ENCODE measurements at places on chromosomes 13 and 19. TPM values are rescaled to one million over a fixed set of nuclear protein-coding genes. Genes with fewer than 3 reads are reported as not detected.

GRIK5 gene
- 42.5 TPM for total RNA-seq

PEX11G gene
- total RNA-seq: 2.2 TPM

DNA sequence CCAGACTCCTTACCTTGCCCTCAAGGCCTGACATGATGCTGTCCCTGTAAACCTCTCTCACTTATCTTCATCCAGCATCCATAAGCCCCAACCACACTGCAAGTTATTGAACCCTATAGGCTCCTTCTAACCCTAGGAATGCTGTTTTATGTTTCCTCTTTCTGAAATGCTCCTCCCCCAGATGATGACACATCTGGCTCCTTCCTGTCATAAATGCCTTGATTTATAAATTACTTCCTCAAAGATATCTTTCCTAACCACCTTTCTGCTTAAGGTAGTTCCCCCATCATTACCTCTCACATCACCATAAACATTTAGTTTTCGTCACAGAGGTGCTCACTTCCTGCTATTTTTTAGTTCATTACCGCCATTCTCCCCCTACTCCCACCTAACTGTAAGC lies 12.3 kb downstream of the RUBCNL start:
- no peaks in the 10 kb centered on the region for H3K27me3 ChIP-seq
- no peak overlapping the region for H3K4me3 ChIP-seq
- H3K36me3 ChIP-seq: no peaks in the 10 kb centered on the region
- no peak for DNase-seq
- H3K27ac ChIP-seq: no peak overlapping the region

GRCh38 chr13:99439048-99439447 lies 62.2 kb upstream of the TM9SF2 start:
- no peaks in the 10 kb centered on the region for H3K27me3 ChIP-seq
- H3K27ac ChIP-seq: no peak overlapping the region
- H3K36me3 ChIP-seq: no peaks in the 10 kb centered on the region
- H3K4me3 ChIP-seq: no peak overlapping the region

DNA sequence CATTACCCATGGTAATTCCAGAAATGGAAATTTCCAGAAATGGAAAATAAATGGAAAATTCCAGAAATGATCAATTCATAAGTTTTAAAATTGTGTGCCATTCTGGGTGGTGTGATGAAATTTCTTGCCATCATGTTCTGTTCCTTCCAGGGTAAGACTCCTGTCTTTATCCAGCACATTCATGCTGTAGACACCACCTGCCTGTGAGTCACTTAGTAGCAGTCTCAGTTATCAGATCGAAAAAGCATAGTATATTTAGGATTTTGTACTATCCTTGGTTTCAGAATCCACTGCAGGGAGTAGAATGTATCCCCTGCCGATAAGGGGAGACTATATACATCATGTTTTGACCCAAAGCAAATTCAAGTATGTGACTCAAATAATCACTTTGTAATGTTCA lies 26.7 kb upstream of the CSNK1A1L start:
- no peak overlapping the region for H3K27ac ChIP-seq
- no peaks in the 10 kb centered on the region for H3K4me1 ChIP-seq
- H3K27me3 ChIP-seq: no peaks in the 10 kb centered on the region
- DNase-seq: no peak
- no peaks in the 10 kb centered on the region for H3K36me3 ChIP-seq

RUBCNL gene
- 5.9 TPM for total RNA-seq

PRODH2 gene
- not detected for total RNA-seq

- no peaks in the 10 kb centered on the region for H3K36me3 ChIP-seq
- no peak overlapping the region for H3K27ac ChIP-seq
- no peak for DNase-seq
- H3K4me1 ChIP-seq: no peaks in the 10 kb centered on the region
- no peak overlapping the region for H3K4me3 ChIP-seq
- H3K27me3 ChIP-seq: no peaks in the 10 kb centered on the region
Observed at GRCh38 chr19:12603714-12604113, 6.9 kb downstream of the ZNF490 start.

- H3K36me3 ChIP-seq: peaks cover 6% of the 10 kb centered on the region
- no peak for DNase-seq
- no peak overlapping the region for H3K27ac ChIP-seq
- H3K27me3 ChIP-seq: no peaks in the 10 kb centered on the region
- no peaks in the 10 kb centered on the region for H3K4me1 ChIP-seq
Observed at GRCh38 chr19:55766466-55766865, 2.5 kb upstream of the RFPL4AL1 start.

SLC25A41 gene
- not detected for total RNA-seq

DNA sequence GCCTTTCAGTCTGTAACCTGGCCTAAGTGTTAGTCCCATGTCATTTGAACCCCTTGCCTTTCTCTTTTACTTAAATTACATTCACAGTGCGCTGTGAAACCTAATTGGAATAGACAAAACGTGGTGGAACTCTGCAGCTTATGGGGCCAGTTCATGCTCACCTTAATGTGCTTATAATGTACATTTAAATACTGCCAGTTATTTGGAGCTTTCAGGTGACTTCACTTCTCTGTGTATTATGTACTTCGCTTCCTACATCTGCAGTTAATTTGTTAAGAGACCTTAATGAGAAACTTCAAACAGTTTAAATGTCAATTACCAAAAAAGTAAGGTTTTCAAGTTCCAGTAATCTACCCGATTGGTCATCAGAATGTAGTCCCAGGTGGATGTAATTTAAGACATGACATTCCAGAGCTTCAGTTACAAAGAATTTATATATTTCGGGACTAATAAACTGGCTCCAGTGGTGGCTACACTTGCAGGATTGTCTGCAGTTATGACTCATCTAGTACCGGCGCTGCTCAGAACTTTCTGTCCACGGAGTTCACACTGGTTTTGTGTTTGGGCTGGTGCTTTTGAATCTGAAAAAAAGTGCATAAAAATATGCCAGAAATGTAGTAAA lies 125.3 kb downstream of the TM9SF2 start:
- H3K4me1 ChIP-seq: peaks cover 31% of the 10 kb centered on the region
- H3K36me3 ChIP-seq: no peaks in the 10 kb centered on the region
- H3K4me3 ChIP-seq: no peak overlapping the region
- DNase-seq: no peak
- H3K27me3 ChIP-seq: no peaks in the 10 kb centered on the region

GRCh38 chr19:45824041-45824471 lies 8.9 kb upstream of the RSPH6A start:
- DNase-seq: no peak
- H3K4me3 ChIP-seq: no peak overlapping the region
- peaks cover under 1% of the 10 kb centered on the region for H3K36me3 ChIP-seq
- H3K4me1 ChIP-seq: peaks cover 8% of the 10 kb centered on the region
- no peak overlapping the region for H3K27ac ChIP-seq

KLK11 gene
- total RNA-seq: not detected

DNA sequence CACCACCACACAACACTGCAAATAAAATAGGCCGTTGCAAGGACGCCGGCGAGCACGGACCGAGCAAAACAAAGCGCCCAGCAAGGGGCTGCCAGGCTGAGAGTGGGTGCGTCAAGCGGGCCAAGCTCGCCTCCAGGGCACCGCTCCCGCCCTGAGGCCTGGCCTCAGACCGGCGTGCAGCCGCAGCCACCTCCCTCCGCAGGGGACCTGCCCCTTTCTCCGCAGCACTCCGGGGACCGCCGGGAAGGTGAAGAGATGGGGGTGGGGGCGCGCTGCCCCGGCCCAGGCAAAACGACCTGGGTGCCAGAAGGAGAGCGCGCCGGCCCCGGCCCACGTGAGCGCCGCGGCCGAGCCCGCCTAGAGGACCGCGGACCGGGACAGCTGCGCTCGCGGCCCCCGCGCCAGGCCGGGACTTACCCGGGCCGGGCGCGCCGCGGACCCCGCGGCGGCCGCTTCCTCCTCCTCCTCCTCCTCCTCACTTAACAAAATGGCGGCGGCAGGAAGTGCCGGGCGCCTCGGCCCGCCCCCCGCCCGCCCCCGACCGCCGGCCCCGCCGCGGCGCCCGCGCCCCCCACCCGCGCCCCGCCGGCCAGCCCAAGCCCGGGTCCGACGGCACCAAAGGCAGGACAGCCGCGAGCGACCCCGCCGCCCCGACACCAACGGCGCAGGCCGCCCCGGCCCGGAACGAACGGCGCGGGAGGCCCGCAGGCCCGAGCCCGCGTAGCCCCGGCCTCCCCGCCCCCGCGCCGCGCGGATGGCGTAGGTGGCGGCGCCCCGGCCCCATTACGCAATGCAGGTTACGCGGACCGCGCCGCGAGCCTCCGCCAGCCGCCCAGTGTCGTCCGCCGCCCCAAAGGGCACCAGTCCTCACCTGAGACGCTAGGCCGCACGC lies 674 bp downstream of the BRD4 start:
- DNase-seq: peak; percentile 55
- peaks cover 27% of the 10 kb centered on the region for H3K4me1 ChIP-seq
- no peaks in the 10 kb centered on the region for H3K27me3 ChIP-seq
- H3K36me3 ChIP-seq: no peaks in the 10 kb centered on the region
- peak overlapping the region; percentile 90 for H3K27ac ChIP-seq
- H3K4me3 ChIP-seq: peak overlapping the region; percentile 96

DNA sequence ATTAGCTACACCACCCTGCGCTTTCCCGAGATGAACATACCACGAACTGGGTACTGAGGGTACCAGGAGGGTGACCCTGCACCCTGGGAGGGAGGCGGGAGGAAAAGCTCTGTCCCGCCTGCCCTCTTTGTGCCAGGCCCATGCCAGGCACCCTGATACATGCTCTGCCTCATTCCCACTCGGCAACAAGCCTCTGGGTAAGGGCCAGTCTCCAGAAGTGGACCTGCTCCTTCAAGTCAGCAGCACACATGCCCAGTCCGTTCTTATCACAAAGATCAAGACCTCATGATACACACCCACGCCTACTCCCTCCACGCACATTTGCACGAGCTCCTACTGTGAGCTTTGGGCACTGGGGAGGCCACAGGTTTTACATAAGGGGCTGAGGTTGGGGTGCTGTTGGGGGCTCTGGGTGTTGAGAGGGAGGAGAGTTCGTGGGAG lies 2.0 kb upstream of the FFAR1 start:
- no peaks in the 10 kb centered on the region for H3K36me3 ChIP-seq
- no peak for DNase-seq
- H3K27ac ChIP-seq: no peak overlapping the region

GRCh38 chr13:74889321-74889720 lies 592.6 kb downstream of the TBC1D4 start:
- no peaks in the 10 kb centered on the region for H3K36me3 ChIP-seq
- no peak overlapping the region for H3K27ac ChIP-seq
- H3K4me1 ChIP-seq: no peaks in the 10 kb centered on the region
- no peak for DNase-seq
- H3K4me3 ChIP-seq: no peak overlapping the region

- no peaks in the 10 kb centered on the region for H3K4me1 ChIP-seq
- H3K27me3 ChIP-seq: no peaks in the 10 kb centered on the region
- no peak overlapping the region for H3K4me3 ChIP-seq
- H3K27ac ChIP-seq: no peak overlapping the region
- no peak for DNase-seq
Observed at GRCh38 chr13:26996965-26997752, 174.5 kb downstream of the USP12 start.

KIR2DL3 gene
- total RNA-seq: not detected

ALDH16A1 gene
- 62.3 TPM for total RNA-seq

KLK12 gene
- total RNA-seq: not detected

- H3K36me3 ChIP-seq: no peaks in the 10 kb centered on the region
- H3K4me1 ChIP-seq: no peaks in the 10 kb centered on the region
- no peaks in the 10 kb centered on the region for H3K27me3 ChIP-seq
- no peak overlapping the region for H3K4me3 ChIP-seq
- DNase-seq: no peak
- H3K27ac ChIP-seq: no peak overlapping the region
Observed at GRCh38 chr13:75178436-75178835, 303.5 kb downstream of the TBC1D4 start.

- H3K27me3 ChIP-seq: no peaks in the 10 kb centered on the region
- DNase-seq: no peak
- H3K27ac ChIP-seq: no peak overlapping the region
Observed at GRCh38 chr19:2659856-2660432, 42.5 kb downstream of the GNG7 start.

IFI30 gene
- total RNA-seq: 17.1 TPM

ZSCAN18 gene
- 63.9 TPM for total RNA-seq

DNA sequence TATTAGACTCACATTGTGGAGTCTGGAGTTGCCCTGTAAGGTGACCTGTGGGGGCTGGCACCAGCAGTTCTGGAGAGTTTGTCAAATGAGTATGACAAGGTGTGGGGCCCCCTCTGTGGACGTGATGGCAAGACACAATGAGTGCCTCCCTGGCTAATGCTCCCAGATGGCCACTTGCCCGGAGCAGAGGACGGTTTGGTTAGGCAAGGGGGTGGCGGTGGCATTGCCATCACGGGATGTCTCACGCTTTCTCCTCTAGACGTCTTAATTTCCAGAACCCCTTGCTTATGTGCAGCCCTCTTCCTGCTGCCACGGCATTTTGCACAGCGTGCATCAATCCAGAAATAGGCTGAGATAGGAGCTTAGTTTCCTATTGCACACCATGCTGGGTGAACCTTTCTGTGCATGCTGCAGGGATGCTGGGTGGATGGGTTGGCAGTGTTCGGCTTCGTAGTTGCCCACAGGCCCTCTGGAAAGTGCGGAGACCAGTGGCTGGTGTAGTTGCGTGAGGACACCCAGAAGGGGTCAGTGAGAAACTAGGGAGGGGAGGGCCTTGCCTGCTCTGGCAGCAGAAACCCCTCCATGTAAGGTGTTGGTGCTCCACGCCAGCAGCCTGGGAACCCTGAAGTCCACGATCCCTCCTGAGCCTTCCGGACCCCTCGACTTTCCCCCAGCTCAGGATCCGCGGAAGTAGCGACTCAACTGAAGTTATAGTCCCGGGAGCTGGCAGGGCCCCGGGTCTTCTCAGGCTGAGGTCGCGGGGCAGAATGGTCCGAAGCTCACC lies 18.1 kb upstream of the LRP3 start:
- H3K4me1 ChIP-seq: peaks cover 8% of the 10 kb centered on the region
- DNase-seq: no peak
- H3K36me3 ChIP-seq: no peaks in the 10 kb centered on the region
- peak overlapping the region; percentile 76 for H3K27ac ChIP-seq
- H3K4me3 ChIP-seq: peak overlapping the region; percentile 87
- H3K27me3 ChIP-seq: peaks cover 16% of the 10 kb centered on the region

DNA sequence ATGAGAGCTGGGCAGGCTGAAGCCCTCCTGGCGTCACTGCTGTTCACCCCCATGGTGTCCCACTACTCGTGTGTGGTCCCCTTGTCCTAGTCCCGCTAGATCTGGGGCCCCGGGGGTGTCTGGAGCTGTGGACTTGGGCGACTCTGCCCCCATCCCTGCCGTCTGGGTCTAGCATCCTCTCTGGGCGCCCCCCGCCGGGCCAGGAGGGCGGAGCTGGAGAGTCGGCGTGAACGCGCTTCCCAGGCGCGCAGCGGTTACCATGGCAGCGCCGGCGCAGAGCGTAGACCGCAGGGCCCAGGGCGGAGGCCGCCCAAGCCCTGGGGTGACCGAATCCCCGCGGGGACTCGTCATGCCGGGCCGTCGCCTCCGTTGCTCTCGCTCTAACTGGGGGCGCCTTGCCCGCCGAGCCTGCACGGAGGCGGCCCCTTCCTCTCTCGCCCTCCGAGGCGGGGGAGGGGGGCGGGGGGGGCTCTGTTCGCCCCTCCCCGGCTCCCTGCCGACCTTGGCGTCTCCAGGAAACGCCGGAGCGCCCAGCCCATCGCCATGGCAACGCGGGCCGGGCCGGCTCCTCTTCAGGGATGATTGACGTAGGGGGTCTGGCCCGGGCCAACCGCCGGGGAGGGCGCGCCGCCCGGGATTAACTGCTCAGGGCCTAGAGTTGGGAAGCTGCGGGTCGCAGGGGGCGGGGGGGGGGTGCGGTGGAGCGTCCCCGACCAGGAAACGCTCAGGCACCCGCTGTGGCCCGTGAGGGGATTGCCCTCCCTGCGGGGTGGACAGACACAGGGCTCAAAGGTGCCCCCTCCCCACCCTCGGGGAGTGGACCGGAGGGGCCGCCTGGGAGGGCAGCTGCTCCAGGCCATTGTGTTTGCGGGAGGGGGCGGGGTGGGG lies 8.9 kb downstream of the ISYNA1 start:
- no peaks in the 10 kb centered on the region for H3K36me3 ChIP-seq
- H3K4me3 ChIP-seq: peak overlapping the region; percentile 73
- H3K4me1 ChIP-seq: peaks cover 38% of the 10 kb centered on the region

MISP gene
- 0.28 TPM for total RNA-seq

TNNI3 gene
- total RNA-seq: 27.9 TPM

All from GM23338 (cell line).